ENCODE measurements at places on chromosomes 6 and 20.

DNA sequence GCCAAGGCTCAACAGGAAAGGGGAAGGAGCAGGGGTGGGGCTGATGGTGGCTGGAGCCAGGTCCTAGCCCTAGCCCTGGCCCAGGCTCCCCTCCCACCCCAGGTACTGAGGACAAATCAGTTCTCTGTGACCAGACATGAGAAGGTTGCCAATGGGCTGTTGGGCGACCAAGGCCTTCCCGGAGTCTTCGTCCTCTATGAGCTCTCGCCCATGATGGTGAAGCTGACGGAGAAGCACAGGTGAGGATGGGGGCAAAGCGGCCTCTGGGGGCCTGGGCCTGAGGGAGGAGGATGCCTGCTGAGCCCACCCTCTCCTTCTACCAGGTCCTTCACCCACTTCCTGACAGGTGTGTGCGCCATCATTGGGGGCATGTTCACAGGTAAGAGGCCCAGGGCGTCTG lies 15.0 kb downstream of the ERGIC3 start:
- DNase-seq: no peak

GRCh38 chr6:138107078-138107751 lies at the start of gene PERP:
Gene PERP (minus strand): TSS chr6:138107419. CDS start chr6:138107340, 79 bp downstream.
- DNase-seq: peak; percentile 82

DNA sequence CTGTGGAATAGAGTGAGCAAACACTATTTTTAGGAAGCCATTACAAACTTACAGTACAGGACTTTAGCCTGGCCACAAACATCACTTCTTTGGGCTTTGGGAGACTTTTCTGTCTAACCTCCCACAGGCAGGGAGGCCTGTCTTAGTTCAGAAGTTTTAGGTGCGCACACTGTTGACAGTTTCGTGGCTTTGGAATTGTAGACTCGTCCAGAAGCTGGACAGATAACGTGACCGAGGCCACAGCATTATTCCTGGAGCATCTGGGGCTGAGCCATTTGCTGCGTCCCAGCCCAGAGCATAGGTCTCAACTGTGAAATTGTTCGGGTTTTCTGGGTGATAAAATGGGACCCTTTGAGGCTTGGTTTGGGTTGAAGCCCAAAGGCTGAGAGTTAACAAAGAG lies 53.8 kb downstream of the NDUFAF5 start:
- DNase-seq: no peak

DNA sequence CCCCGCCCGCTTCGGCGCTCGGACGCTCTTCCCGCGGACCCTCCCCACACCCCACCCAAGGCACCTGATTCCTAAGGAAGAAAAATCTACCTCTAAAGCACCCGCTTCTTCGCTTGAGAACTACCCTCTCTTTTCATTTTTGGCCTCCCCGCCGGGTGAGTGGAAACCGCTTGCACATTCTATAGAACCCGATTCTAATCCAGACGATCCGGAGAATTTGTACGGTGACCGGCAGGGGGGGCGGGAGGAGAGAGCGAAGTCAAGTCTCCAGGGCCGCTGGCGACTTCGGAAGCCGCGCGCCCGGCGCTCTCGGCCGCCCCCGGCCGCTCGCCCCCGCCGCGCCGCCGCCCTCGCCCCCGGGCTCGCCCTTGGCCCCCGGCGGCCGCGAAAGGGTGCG lies at the start of gene RBM24:
RBM24 (plus strand) TSS at position 262 of the 397 bp plus-strand sequence. CDS start 221 bp downstream, outside the sequence.
- peak; percentile 27 for DNase-seq

GRCh38 chr20:41623625-41624375 lies 5.6 kb upstream of the CHD6 start:
- DNase-seq: no peak

DNA sequence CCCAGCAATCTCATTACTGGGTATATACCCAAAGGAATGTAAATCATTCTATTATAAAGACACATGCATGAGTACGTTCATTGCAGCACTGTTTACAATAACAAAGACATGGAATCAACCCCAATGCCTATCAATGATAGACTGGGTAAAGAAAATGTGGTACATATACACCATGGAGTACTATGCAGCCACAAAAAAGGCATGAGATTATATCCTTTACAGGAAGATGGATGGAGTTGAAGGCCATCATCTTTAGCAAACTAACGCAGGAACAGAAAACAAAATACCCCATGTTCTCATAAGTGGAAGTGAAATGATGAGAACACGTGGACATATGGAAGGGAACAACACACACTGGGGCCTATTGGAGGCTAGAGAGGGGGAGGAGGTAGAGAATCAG lies 115.7 kb downstream of the NUS1 start:
- no peak for DNase-seq

GRCh38 chr6:18416341-18416679 lies 29.2 kb downstream of the RNF144B start:
- no peak for DNase-seq

- no peak for DNase-seq
Observed at GRCh38 chr6:43468240-43468639, 9.1 kb upstream of the TJAP1 start.

GRCh38 chr6:144320741-144321140 lies 35.6 kb downstream of the UTRN start:
- DNase-seq: no peak

DNA sequence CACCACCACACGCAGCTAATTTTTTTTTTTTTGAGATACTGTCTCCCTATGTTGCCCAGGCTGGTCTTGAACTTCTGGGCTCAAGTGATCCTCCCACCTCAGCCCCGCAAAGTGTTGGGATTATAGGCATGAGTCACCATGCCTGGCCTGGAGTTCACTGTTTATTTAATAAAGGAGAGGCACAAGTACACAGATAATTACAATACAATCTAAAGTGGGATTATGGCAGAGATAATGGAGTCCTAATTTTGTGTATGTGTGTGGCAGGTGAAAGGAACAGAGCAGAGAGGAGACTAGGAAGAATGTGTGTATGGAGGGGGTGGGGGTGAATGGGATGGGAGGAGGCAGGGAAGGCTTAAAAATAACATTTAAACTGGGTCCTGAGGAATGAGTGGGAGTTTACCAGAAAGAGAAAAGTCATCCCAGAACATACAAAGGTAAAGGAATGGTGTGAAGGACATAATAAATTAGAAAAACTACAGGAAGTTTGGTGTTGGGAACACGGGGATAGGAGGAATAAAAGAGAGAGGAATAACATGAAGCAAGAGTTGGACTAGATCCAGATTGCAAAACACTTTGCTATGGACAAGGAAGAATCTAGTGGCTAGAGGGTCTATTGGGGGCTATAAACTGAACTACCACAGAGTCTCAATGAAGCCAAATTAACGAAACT lies 4.4 kb downstream of the NCOA5 start:
- peak; percentile 77 for DNase-seq

DNA sequence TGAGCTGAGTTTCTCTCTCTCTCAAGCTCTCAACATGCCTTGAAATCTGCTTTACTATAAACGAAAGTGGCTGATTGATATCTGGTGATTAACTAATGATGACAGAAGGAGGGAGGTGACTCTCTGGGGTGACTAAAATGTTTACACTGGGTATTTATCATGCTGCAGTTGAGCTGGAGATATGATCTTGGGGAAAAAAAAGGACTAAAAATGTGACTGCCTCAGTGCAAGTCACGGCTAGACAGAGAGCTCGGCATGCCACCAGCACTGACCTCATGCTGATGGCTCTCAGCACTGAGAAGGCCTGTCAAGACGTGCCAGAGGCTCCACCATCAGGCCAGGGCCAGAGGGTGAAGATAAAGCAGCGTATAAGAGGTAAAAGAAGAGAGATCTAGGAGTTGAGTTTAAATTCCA lies 103.1 kb upstream of the SPACA1 start:
- DNase-seq: no peak

- DNase-seq: no peak
Observed at GRCh38 chr6:124223611-124224345, 420.1 kb downstream of the NKAIN2 start.

GRCh38 chr6:51740658-51741057 lies 346.8 kb downstream of the PKHD1 start:
- DNase-seq: no peak

GRCh38 chr6:18684343-18684742 lies 297.2 kb downstream of the RNF144B start:
- DNase-seq: no peak

DNA sequence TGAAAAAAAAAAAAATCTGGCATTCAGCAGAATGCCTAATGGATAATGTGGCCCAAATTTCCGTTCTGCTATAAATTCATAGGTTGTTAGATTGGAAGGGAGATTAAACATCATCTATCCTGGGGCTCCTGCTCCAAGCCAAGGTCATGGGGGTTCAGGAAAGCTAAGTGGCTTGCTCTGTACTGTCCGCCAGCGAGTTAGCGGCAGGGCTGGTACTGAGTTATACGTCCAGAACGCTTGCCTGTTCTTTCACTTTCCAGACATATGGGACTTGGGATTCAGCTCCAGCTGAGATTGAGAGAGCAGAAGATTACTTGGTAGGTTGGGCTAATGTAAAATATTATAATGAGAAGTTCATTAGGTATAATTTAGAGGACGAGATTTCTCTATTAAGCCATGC lies 858 bp downstream of the RWDD1 start:
- DNase-seq: no peak

- no peak for DNase-seq
Observed at GRCh38 chr6:22150368-22151035, 146.3 kb downstream of the PRL start.

DNA sequence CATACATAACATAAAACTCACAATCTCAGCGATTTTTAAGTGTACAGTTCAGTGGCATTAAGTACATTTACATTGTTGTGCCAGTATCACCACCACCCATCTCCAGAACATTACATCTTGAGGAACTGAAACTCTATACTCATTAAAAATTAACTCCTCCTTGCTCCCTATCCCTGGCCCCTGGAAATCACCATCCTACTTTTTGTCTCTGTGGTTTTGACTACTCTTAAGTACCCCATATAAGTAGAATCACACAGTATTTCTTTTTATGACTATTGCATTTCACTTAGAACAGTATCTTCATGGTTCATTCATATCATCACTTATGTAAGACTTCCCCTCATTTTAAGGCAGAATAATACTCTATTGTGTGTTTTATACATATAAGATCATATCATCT lies 1108.1 kb downstream of the GRIK2 start:
- DNase-seq: no peak

- peak; percentile 41 for DNase-seq
Observed at GRCh38 chr20:49979030-49979832, 3.5 kb upstream of the SNAI1 start.
